ENCODE measurements at places on chromosomes 4 and X.

- DNase-seq = no peak
These were observed 57.1 kb upstream of the NOCT start for GRCh38 chr4:138958519-138958918.

- no peak for DNase-seq
These were observed 155.0 kb upstream of the MAOA start for GRCh38 chrX:43500996-43501694.

DNA sequence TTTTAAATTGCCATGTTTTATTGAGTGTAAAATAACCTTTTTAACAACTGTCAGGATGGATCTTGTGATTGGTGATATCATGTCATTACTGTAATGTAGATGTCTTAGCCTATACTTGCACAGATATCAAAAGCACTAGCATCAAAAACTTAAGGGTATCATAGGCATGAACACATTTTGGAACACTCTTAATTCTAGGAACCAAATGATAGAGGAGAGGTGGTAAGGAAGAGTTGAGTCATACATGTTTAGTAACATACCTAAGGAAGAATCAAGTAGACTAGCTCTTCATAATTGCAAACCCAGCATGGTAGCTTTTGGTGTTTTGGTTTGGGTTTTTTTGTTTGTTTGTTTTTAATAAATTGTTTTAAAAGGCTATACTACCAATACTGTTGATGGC lies 43.4 kb downstream of the SMARCAD1 start:
- no peak for DNase-seq

GRCh38 chr4:38466401-38466800 lies 197.6 kb upstream of the KLF3 start:
- no peak for DNase-seq

- no peak for DNase-seq
These were observed 29.6 kb downstream of the PDGFC start for GRCh38 chr4:156941940-156942548.

DNA sequence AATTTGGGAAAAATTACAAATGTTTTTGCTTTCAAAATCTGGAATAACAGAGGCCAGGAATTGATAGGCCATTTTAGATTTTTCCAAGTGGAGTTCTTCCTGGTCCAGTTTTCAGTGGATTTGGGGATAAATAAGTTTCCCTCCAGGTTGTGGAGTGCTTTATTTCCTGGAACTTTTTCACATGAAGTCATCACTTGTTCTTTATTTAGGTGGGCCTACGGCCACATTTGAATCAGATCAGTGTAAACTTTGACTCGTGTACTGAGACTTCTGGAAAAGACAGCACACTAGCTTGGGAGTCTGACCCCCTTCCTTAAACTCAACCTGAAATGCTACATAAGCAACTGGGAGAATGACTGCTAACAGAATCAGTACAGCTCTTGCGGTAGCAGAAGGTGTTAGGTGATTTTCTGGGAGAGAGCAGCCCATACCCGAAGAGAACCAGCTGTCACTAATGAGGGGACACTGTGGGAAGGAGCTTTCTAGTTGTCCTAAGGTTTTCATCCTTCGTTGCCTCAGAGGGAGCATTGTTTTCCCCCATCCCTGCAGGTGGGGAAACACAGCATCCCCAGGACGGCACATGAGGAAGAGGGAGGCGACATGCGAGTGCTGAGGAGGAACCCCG lies 235.2 kb upstream of the FAT1 start:
- DNase-seq = no peak
